ENCODE measurements at places on chromosomes 11 and 22. TPM values are rescaled to one million over a fixed set of nuclear protein-coding genes. Genes with fewer than 3 reads are reported as not detected.

GRCh38 chr22:29509298-29509697, 29.3 kb downstream of the NEFH start:
- DNase-seq: no peak

- peak; percentile 25 for DNase-seq
Observed at GRCh38 chr11:991711-992307, 44.7 kb downstream of the MUC6 start.

GRCh38 chr22:50169181-50169759, 1.3 kb upstream of the PANX2 start:
- DNase-seq: no peak

DNA sequence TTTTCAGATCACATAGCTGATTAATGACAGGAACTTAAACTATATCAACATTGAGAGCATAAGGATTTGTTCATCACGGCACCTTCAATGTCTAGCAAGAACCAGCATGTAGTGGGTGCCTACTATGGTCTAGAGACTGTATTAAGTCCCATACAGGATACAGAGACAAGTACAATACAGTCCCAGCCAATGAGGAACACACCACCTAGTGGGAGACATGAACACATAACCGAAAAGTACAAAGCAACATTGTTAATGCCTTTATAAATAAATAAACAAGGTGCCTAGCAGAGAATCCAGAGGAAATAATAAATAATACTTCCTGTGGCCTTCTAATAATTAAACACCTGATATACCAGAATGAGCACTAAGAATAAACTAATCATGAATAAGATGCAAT, 87.7 kb upstream of the OPCML start:
- DNase-seq: no peak

GRCh38 chr11:108498816-108499408, 728 bp upstream of the POGLUT3 start:
- no peak for DNase-seq

DNA sequence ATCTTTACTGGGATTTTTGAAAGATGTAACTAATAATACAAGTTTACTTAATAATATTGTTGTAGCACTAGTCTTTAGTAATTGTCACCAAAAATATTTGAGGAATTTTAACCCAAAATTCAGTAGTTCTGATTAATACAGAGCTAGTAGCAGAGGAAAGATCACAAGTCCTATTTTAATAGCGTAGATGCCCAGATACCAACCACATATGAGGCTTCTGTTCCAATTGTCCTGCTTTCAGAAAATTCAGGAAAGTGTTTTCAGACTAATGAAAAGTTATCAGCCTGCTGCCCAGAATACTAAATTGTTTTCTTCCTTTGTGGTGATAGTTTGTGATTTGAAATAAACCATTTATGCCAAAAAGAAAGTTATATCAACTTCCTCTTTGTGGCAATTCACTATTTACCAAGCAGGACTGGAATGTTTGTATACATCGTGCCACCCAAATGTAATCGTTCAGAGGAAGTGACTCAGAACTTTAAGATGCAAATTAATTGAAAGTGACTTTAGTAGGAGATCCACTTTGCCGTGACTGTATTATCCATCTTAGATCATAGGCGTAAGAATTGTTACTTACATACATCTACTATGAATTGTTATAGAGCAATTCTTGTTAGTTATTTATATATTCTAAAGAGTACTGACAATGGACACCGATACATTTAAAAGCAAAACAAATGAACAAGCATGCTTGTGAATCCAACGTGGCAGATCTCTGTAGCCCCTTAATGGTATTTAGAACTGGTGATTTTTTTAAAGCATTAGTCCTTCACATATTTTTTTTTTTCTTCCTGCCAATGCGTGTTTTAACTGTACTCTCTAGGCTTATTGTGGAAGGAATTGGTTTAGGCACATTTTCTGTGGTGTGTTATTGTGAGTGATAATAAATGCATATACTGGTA, 231.0 kb downstream of the DDX10 start:
- no peak for DNase-seq

GRCh38 chr11:59025097-59025496, 61.0 kb upstream of the GLYATL1B start:
- peak; percentile 53 for DNase-seq

Gene SULT4A1
- 0.47 TPM for total RNA-seq
